ENCODE measurements at places on chromosomes 2 and 18. TPM values are rescaled to one million over a fixed set of nuclear protein-coding genes. Genes with fewer than 3 reads are reported as not detected.

The GREB1L gene
- not detected for total RNA-seq

The SH2D6 gene
- 1.3 TPM for total RNA-seq

The RASGRP3 gene
- total RNA-seq = 3.7 TPM

The SGO2 gene
- 3.4 TPM for total RNA-seq

The DNAH7 gene
- not detected for total RNA-seq

The PIGN gene
- 25.7 TPM for total RNA-seq

The RND3 gene
- total RNA-seq = not detected

The ARHGEF4 gene
- total RNA-seq = 10.2 TPM
